Sigmoid colon (tissue), 7 donors: ENCODE measurements at places on chromosomes 12 and 14. TPM values are rescaled to one million over a fixed set of nuclear protein-coding genes. Genes with fewer than 3 reads are reported as not detected.
A peak's percentile ranks its signal among the peaks of the same experiment; 100 is the strongest.

Gene PRH2
- 1.4 TPM for total RNA-seq

DNA sequence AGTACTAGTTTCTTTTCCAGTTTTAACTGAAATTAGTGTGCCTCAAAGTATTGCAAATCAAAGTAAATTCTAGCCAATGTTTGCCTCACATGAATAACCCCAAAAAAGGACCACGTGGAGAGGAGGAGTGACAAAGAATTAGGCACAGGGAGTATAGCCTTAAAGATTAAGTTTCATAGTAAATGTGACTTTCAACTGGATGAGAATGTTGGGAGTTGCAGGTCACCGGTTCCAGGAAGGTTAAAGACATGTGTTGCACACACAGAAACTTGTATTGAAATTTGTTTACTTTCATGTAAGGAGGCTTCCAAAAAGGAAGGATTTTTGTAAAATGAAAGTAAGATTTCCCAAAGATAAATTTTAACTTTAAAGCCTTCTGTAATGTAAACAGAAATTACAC is 89.1 kb upstream of the CCDC198 start:
- H3K27me3 ChIP-seq, result no peaks in the 10 kb centered on the region
- H3K27ac ChIP-seq, result no peak overlapping the region
- H3K4me1 ChIP-seq, result no peaks in the 10 kb centered on the region
- H3K4me3 ChIP-seq, result no peak overlapping the region
- no peak for DNase-seq

DNA sequence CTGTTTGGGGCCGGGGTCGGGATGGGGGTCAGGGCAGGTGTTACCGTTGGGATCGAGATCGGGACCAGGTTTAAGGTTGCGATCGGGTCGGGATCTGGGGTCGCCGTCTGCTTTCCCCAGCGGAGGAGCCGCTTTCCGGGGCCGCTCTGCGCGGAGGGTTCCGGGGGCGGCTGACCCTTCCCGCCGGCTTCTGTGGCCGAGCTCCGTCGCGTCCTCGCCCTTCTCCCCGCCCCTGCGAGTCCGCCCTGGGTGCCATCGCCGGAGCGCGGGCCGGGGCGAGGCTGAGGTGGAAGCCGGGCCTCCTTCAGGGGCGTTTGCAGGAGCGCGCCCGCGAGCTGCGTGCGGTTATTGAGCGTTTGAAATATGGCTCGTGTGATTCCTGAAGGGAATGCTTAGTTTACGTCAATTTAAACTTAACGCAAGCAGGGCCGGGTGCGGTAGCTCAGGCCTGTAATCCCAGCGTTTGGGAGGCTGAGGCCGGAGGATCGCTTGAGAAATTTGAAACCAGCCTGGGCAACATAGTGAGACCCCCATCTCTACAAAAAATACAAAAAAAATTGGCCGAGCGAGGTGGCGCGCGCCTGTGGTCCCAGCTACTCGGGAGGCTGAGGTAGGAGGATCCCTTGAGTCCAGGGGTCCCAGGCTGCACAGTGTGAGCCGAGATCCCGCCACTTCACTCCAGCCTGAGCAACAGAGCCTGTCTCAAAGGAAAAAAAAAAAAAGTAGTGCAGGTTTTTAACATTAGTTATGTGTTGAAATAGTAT is 620 bp downstream of the PGAM5 start:
- DNase-seq, result no peak
- peaks cover 20% of the 10 kb centered on the region for H3K4me1 ChIP-seq
- peak overlapping the region; percentile 66 for H3K4me3 ChIP-seq
- H3K27me3 ChIP-seq, result no peaks in the 10 kb centered on the region
- H3K36me3 ChIP-seq, result no peaks in the 10 kb centered on the region

DNA sequence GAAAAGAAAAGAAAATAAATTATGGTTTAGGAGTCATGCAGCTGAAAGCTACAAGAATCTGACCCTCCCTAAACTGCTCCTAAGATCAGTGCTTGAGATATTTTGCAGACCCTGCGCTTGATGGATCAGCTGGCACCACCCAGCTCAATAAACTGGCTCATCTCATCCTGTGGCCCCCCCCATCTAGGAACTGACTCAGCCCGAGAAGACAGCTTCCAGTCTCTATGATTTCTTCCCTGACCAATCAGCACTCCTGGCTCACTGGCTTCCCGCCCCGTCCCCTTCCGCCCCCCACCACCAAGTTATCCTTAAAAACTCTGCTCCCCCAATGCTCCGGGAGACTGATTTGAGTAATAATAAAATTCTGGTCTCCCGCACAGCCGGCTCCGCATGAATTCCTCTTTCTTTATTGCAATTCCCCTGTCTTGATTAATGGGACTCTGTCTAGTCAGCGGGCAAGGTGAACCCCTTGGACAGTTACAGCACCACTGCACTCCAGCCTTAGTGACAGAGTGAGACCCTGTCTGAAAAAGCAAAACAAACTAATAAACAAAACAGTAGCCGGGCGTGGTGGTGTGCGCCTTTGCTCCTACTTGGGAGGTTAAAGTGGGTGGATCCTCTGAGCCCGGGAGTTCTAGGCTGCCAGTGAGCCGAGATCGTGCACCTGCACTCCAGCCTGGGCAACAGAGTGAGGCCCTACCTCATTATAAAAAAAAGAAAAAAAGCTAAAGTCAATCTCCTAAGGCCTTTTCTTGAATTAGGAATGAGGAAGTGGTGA is 24.5 kb upstream of the SPTLC2 start:
- peaks cover 18% of the 10 kb centered on the region for H3K4me1 ChIP-seq
- H3K36me3 ChIP-seq, result no peaks in the 10 kb centered on the region

- no peak overlapping the region for H3K4me3 ChIP-seq
- peaks cover 16% of the 10 kb centered on the region for H3K4me1 ChIP-seq
- no peak for DNase-seq
- H3K27me3 ChIP-seq, result no peaks in the 10 kb centered on the region
Measured at GRCh38 chr14:75196064-75196463, 19.7 kb upstream of the TMED10 start.

- H3K4me3 ChIP-seq, result no peak overlapping the region
- peaks cover 50% of the 10 kb centered on the region for H3K36me3 ChIP-seq
- H3K27ac ChIP-seq, result no peak overlapping the region
Measured at GRCh38 chr12:88529531-88530488, 50.5 kb downstream of the KITLG start.
